ENCODE measurements at places on chromosomes 4 and X. TPM values are rescaled to one million over a fixed set of nuclear protein-coding genes. Genes with fewer than 3 reads are reported as not detected.

IL3RA gene
- total RNA-seq, result not detected

DNA sequence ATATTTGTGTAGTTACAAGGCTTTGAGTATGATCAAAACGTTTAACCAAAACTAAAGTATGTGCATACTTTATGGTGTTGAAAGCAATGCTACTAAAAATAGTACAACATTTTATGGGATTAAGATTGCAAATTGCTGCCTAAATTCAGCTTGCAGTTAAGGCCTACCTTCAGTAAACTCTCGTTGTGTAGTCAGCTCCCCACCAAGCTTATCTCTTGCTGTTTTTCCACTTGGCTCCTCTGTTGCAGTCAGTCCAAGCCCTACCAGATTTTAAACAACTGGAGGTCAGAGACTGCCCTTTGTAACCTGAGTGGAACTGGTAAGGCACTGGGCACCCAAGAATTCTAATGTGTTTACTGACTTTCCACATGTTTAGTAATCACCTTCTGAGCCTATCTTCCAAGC is 25.7 kb downstream of the AFF1 start:
- DNase-seq, result no peak
- peak overlapping the region; percentile 61 for H3K27ac ChIP-seq
- peaks cover 11% of the 10 kb centered on the region for H3K36me3 ChIP-seq
- peak overlapping the region; percentile 34 for H3K4me3 ChIP-seq
- no peaks in the 10 kb centered on the region for H3K27me3 ChIP-seq

DNA sequence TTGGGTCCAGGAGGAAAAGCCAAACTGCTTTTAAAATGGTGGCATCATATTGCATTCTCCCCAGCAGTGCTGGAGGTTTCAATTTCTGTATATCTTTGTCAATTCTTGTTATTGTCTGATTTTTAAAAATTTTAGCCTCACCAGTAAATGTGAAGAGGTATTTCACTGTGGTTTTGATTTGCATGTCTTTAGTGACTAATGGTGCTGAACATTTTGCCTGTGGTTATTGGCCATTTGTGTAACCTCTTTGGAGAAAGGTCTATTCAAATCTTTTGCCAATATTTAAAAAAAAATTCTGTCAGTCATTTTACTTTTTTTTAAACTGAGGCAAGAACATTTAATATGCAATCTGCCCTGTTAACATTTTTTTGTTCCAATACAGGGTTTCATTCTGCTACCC is 322.1 kb downstream of the TLL1 start:
- H3K4me3 ChIP-seq, result no peak overlapping the region
- H3K27me3 ChIP-seq, result no peaks in the 10 kb centered on the region
- H3K4me1 ChIP-seq, result no peaks in the 10 kb centered on the region
- no peaks in the 10 kb centered on the region for H3K36me3 ChIP-seq
- H3K27ac ChIP-seq, result no peak overlapping the region
- DNase-seq, result no peak

GRCh38 chr4:151860561-151861093 is 99.8 kb upstream of the GATB start:
- H3K27me3 ChIP-seq, result peaks cover 19% of the 10 kb centered on the region
- H3K4me3 ChIP-seq, result no peak overlapping the region
- no peaks in the 10 kb centered on the region for H3K36me3 ChIP-seq
- no peak overlapping the region for H3K27ac ChIP-seq
- DNase-seq, result no peak

DNA sequence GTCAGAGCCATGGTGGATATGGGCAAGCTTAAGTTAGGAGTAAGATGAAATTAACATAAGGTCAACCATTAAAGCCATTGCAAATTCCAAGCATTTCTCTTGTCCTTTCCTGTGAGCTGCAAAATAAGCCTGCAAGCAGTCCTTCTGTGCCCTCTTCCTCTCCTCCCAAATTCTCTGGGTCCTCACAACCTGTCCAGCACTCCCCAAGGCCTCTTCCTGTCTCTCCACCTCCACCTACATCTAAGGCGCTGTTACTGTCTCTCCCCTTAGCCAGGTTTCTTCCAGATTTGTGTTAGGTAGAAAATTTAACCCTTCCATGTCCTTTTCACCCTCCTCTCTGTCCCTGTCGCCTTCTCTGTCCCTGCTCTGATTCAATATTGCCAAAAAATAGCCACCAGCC is 22.2 kb downstream of the ETDC start:
- no peak overlapping the region for H3K4me3 ChIP-seq
- no peaks in the 10 kb centered on the region for H3K27me3 ChIP-seq
- no peak for DNase-seq
- H3K27ac ChIP-seq, result no peak overlapping the region

DNA sequence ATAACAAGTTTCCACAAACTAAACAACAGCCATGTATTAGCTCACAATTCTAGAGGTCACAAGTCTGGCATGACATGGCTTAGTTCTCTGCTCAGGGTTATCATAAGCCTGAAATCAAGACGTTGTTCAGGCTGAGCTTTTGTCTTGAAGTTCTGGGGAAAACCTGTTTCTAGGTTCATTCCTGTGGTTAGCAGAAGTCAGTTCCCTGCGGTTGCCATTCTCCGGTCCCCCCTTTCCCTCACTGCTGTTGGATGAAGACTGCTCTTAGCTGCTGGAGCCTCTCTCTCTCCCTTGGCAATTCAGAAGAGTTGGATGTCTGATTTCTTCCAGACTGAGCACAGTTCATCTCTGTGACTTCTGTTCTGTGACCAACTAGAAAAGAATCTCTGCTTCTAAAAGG is 962.6 kb downstream of the PCDH7 start:
- H3K27me3 ChIP-seq, result no peaks in the 10 kb centered on the region
- DNase-seq, result no peak
- H3K27ac ChIP-seq, result no peak overlapping the region

DNA sequence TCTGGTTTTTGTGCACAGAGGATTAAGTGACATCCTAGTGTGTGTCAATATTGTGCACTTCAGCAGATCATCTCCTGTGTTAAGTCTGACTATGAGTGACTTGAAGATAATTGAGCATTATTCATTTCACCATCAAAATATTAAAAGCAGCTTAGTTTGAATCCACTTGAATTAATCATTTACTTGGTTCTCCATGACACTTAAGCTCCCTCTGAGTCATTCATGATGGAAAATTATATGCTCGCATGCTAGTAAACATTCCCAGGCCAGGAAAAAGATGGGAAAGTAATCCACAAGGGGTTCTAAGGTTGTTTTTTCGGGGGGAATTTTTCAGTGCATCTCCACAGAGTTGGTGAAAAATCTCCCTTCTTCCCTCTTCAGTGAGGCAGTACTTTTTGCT is 97.2 kb upstream of the EOLA2 start:
- no peaks in the 10 kb centered on the region for H3K36me3 ChIP-seq
- no peak for DNase-seq
- no peak overlapping the region for H3K27ac ChIP-seq

DNA sequence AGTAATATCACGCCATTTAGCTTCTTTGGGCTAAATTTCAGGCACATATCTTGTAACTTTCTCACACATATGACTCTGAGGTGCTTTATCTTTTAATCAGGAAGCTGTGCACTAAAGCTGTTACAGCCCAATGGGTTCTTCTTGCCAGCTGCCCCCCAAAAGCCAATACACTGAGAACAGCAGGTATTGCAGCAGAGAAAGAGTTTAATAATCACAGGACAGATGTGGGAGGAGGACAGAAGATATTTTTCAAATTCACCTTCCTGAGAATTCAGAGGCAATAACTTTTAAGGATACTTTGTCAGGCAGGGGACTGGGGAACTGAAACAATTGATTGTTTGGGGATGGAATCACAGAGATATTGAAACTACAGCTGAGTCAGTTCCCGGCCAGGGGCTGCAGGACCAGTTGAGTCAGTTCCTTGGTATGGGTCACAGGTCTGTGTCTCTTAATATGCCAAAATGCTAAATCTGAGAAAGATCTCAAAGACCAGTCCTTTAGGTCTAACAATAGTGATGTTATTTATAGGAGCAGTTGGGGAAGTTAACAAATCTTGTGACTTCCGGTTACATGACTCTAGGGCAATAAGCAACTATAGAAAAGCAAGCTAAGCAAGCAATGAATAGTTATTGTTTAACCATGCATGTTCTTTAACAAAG is 28.1 kb downstream of the DDIT4L start:
- H3K27me3 ChIP-seq, result no peaks in the 10 kb centered on the region
- no peak overlapping the region for H3K4me3 ChIP-seq
- no peak overlapping the region for H3K27ac ChIP-seq
- no peak for DNase-seq
- peaks cover 25% of the 10 kb centered on the region for H3K4me1 ChIP-seq

DNA sequence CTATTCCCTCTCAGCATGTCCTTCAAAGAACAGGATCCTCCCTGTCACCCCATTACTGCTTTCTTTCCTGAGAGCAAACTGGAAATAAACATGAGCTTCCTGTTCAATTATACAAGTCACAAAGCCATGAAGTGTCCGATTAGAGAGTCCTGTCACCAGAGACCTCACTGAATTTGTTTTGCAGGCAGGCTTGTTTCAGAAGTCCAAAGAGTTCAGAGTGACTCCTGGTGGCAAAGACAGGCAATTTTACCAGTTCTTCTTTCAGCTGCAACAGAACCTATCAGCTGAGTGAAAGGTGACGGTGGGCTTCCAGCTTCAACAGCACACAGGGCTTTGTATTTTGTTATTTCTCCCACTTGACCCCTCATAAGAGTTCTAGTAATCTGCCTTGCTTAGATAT is 6.4 kb downstream of the ELK1 start:
- H3K4me3 ChIP-seq, result no peak overlapping the region
- no peak overlapping the region for H3K27ac ChIP-seq
- H3K27me3 ChIP-seq, result no peaks in the 10 kb centered on the region
- H3K4me1 ChIP-seq, result peaks cover 5% of the 10 kb centered on the region
- DNase-seq, result no peak

DNA sequence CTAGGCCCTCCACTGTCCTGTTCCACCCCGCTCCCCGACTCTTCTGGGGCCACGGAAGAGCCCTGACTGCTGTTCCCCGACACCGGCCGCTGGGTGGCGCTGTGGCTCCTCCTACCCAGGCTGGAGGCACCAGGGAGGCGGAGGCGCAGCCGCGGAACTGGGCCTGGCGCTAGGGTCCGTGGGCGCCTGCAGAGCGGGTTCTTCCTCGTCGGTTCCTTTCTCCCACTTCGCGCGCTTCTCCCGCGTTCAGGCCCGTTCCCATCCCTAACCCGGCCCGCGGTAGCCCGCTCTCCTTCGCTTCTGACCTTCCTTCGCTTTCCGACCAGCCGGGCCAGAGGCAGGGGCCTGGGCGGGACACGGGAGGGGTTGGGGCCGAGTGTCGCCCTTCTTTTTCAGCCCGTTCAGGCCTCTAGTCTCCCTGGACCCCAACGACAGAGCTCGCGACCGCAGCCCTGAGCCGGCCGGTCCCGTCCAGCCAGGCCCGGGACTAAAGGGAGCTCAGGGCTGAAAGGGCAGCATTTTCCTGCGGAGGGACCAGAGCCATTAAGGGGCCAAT is 34.3 kb downstream of the NALF2 start:
- no peaks in the 10 kb centered on the region for H3K27me3 ChIP-seq
- no peaks in the 10 kb centered on the region for H3K36me3 ChIP-seq
- peak; percentile 83 for DNase-seq
- no peak overlapping the region for H3K27ac ChIP-seq
- H3K4me1 ChIP-seq, result no peaks in the 10 kb centered on the region

DNA sequence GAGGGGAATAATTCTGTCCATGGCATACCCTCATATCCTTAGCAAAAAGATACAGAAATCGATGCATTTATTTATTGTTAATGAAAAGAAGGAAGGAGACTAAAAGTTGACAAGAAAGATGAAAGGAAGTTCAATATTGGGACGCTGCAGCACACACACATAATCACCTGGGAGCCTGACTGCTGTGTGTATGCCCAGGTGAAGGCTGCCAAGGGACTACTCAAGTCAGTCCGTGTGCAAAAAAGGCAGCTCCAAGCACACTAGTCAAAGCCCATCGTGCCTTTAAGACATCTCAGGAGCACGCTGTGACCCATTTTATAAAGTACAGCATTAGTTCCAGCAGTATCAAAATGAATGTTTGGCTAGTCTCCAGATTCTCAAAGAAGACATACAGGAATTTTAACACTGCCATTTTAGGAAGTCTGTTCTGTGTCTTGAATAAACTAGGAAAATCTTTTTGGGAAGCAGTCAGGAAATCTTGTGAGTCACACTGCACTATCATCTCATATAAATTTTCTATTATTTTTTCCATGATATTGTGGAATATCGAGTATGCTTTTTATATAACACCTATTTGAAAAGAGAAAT is 363.9 kb downstream of the GASK1B start:
- H3K27ac ChIP-seq, result no peak overlapping the region
- no peak overlapping the region for H3K4me3 ChIP-seq
- no peaks in the 10 kb centered on the region for H3K36me3 ChIP-seq
- no peak for DNase-seq
- no peaks in the 10 kb centered on the region for H3K27me3 ChIP-seq

- no peak overlapping the region for H3K27ac ChIP-seq
- peaks cover 39% of the 10 kb centered on the region for H3K4me1 ChIP-seq
- DNase-seq, result no peak
- H3K4me3 ChIP-seq, result no peak overlapping the region
- H3K36me3 ChIP-seq, result peaks cover 7% of the 10 kb centered on the region
- H3K27me3 ChIP-seq, result no peaks in the 10 kb centered on the region
These were observed 181.9 kb upstream of the ANXA3 start for GRCh38 chr4:78369679-78370078.

DNA sequence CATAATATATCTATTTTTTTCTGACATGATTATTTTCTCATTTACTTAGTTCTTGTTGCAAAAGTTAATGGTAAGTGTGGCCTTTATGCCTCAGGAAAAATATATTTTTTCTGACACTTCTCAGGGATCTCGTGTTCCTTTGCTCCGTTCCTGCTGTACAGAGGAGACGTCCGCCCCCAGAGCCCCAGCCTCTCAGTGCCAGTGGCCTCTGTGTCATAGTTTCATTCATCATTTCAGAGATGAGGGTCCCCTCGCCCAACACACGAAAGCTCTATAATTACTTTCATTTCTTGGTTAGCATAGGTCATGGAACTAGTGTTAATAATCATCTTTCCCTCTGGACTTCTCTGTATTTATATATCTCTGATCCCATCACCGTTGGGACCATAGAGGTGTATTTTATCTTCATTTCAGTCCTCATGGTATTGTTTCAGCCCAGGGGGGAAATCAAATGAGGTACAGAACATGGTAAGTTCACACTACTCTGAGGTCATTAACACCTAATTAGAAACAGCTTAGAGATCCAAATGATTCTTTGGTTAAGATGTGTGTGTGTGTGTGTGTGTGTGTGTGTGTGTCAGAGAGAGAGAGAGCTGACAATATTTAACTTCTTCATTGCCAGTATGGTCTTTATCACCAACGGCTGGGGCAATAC is 631.1 kb upstream of the TENM3 start:
- peak overlapping the region; percentile 27 for H3K4me3 ChIP-seq
- H3K27me3 ChIP-seq, result peaks cover 23% of the 10 kb centered on the region
- no peak for DNase-seq
- H3K27ac ChIP-seq, result peak overlapping the region; percentile 10
- H3K4me1 ChIP-seq, result peaks cover 42% of the 10 kb centered on the region
- no peaks in the 10 kb centered on the region for H3K36me3 ChIP-seq

GRCh38 chr4:26083987-26084386 is 170.0 kb downstream of the SMIM20 start:
- H3K36me3 ChIP-seq, result no peaks in the 10 kb centered on the region
- no peak overlapping the region for H3K4me3 ChIP-seq
- no peak for DNase-seq
- H3K27me3 ChIP-seq, result peaks cover 13% of the 10 kb centered on the region
- no peak overlapping the region for H3K27ac ChIP-seq

- DNase-seq, result no peak
- H3K27me3 ChIP-seq, result no peaks in the 10 kb centered on the region
- peaks cover 13% of the 10 kb centered on the region for H3K4me1 ChIP-seq
- H3K36me3 ChIP-seq, result peaks cover 3% of the 10 kb centered on the region
These were observed 222.1 kb upstream of the INTU start for GRCh38 chr4:127410644-127411043.
